ENCODE measurements at places on chromosomes 2 and 18. TPM values are rescaled to one million over a fixed set of nuclear protein-coding genes. Genes with fewer than 3 reads are reported as not detected.

The SERPINB3 gene
- 2.6 TPM for total RNA-seq

GRCh38 chr2:54360055-54360792 is 95.9 kb upstream of the SPTBN1 start:
- DNase-seq: no peak

DNA sequence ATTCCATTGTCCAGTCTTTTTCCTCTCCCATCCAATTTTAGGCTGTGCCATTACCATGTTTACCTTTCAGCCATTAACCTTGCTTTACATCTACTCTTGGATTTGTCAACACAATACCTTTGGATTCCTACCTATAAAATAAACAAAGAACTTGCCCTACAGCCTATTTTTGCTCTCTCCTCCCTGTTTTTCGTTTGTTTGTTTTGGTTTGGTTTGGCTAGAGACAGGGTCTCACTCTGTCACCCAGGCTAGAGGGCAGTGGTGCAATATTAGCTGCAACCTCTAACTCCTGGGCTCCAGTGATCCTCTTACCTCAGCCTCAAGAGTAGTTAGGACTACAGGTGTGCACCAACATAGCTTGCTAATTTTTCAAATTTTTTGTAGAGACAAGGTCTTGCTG is 76.1 kb downstream of the SP100 start:
- DNase-seq: no peak

DNA sequence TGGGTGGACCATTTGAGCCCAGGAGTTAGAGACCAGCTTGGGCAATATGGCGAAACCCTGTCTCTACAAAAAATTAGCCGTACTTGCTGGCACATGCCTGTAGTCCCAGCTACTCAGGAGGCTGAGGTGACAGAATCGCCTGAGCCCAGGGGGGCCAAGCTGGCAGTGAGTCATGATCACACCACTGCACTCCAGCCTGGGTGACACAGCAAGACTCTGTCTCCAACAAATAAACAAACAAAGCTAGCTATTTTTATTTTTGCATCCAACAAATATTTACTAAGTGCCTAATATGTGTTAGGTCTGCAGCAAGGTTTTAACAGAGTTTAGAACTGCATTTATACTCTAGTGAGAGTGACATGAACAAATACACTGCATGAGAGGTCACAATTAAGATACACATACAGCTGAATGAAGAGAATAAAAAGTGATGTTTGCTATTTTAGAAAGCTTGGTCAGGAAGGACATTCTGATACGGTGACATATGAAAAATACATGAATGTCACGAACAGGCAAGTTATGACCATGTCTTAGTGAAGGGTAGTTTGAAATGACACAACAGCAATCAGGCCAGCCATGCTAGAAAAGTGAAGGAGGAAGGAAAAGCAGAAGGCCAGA is 83.2 kb upstream of the FRZB start:
- DNase-seq: no peak

Data from thymus (tissue), 14 donors.